ENCODE measurements at places on chromosomes 11 and 22. TPM values are rescaled to one million over a fixed set of nuclear protein-coding genes. Genes with fewer than 3 reads are reported as not detected.

HDHD5 gene
- 138 TPM for total RNA-seq

GRCh38 chr11:93921695-93922468, 71.5 kb upstream of the VSTM5 start:
- peak; percentile 18 for DNase-seq

DNA sequence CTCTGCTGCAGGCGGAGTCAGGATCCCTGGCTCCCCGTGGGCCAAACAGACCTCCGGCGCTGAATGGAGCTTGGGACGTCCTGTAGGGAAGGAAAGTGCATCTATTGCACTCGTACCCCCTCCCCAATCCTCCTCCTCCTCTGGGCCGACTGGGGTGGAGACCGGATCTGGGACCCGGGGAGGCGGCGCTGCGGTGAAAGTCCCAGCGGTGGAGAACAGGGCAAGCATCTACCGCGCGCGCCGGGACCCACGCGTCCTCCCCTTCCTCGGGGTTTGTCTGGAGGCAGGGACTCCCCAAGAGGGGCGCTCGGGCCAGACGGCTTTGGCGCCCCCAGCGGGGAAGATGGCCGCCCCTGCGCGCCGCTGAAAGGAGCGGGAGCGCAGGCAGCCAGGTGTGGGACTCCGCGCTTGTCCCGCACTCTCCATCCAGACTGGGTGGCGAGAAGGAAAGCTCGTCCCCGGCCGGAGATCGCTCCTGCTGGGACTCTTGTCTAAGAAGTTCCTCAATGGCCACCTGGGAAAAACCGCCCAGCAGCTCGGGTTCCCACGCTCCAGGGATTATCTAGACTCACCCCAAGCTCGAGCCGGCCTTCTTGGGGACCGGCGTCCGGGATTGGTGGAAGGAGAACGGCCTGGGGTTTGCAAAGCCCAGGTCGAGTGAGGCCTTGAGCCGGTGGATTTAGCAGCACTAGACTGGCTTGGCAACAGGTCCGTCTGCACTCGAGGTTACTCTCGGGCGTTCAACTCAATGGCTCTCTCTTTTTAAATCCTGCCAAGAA, 718 bp downstream of the FADS2 start:
- no peak for DNase-seq

CEP126 gene
- total RNA-seq = 0.46 TPM

DNA sequence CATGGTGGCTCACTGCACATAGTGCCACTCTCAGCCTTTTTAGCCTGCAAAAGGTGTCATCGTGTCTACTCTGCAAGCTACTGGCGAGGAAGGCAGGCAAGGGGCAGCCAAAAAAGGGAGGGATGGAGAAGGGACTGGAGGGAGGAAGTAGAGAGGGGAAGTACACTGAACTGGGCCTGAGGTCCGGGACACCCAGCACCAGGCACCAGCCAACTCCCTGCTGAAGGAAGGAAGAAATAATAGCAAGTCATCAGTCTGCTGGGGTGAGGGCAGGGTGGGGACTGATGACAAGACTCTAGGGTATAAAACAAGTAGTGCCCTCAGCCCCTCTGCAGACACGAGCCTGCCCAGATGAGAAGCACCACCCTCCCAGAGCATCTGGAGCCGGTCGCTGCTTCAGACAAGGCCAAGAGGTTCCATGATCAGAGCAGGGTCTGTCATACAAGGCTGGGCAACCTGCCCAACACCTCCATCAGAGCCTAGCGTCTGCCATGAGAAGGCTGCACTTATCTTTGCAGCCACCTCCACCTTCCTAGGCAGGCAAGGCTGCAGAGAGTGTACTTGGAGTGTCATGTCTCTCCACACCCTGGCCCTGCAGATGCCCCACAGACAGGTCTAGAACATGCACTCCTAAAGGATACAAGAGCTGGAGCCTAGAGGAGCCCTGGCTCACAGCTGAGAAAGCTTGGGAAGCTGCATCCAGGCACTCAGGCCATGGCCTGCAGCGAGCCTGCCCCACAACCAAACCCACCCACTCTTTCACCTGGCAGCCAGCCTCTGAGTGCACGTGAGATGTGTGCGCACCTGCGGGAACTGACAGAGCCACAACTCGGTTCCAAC, 9.0 kb upstream of the COMT start:
- no peak for DNase-seq

- DNase-seq = peak; percentile 56
Measured at GRCh38 chr22:36467042-36467810, 14.2 kb downstream of the TXN2 start.

DDTL gene
- total RNA-seq = not detected

- DNase-seq = no peak
Measured at GRCh38 chr11:10637731-10638151, 55.8 kb downstream of the IRAG1 start.

DNA sequence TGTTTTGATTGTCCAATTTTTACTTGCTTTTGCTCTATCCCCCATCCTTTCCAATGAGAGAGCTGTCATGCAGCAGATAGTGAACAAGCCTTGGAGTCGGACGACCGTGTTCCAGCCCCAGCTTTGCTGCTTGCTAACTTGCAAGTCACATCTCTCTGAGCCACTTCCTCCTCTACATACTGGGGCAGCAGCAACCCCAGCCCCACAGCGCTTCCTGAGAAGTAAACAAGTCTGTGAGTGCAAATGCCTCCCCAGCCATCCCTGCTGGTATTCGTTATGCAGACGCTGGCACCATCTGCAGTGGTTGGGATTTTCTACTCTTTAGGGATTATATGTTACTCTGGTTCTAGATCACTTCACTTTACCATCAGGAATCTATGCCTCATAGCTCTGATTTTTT, 35.0 kb downstream of the TPBGL start:
- DNase-seq = no peak

RSF1 gene
- total RNA-seq = 16.9 TPM
